Cardiac muscle cell (in vitro differentiated cells and primary cell): ENCODE measurements at places on chromosomes 6 and 20. TPM values are rescaled to one million over a fixed set of nuclear protein-coding genes. Genes with fewer than 3 reads are reported as not detected.

ACTL10 gene
- polyA plus RNA-seq: 1.3 and 2.2 TPM in 2 replicates

SOX4 gene
- polyA plus RNA-seq: 29.9 and 42.2 TPM in 2 replicates

METTL24 gene
- 4.3 and 6.8 TPM in 2 replicates for polyA plus RNA-seq

FAXC gene
- 2.7 and 4.1 TPM in 2 replicates for polyA plus RNA-seq

ADA gene
- polyA plus RNA-seq: 16.7 and 28.6 TPM in 2 replicates

CRISP3 gene
- polyA plus RNA-seq: not detected in 2 replicates

UBD gene
- not detected in 2 replicates for polyA plus RNA-seq

NPBWR2 gene
- polyA plus RNA-seq: not detected in 2 replicates

BPIFB1 gene
- polyA plus RNA-seq: not detected in 2 replicates

BPIFB4 gene
- polyA plus RNA-seq: not detected in 2 replicates

NRN1 gene
- 0.26 and 0.69 TPM in 2 replicates for polyA plus RNA-seq

MUC21 gene
- not detected in 2 replicates for polyA plus RNA-seq

ELOVL4 gene
- 12.2 and 12.9 TPM in 2 replicates for polyA plus RNA-seq

TMEM170B gene
- polyA plus RNA-seq: 2.1 and 3.3 TPM in 2 replicates

RHAG gene
- polyA plus RNA-seq: not detected in 2 replicates

C20orf141 gene
- not detected in 2 replicates for polyA plus RNA-seq

COL21A1 gene
- 0.81 and 0.83 TPM in 2 replicates for polyA plus RNA-seq

POLR1H gene
- polyA plus RNA-seq: 26.8 and 55.1 TPM in 2 replicates

DDRGK1 gene
- polyA plus RNA-seq: 48.1 and 81.6 TPM in 2 replicates

UST gene
- polyA plus RNA-seq: 2.9 and 6.5 TPM in 2 replicates

SUMO4 gene
- polyA plus RNA-seq: 0.72 and 1.4 TPM in 2 replicates

CPNE5 gene
- polyA plus RNA-seq: 51.6 and 56.5 TPM in 2 replicates

ULBP2 gene
- polyA plus RNA-seq: not detected in 2 replicates

ENPP4 gene
- 5.8 and 7.2 TPM in 2 replicates for polyA plus RNA-seq

DACT2 gene
- 0.32 and 0.77 TPM in 2 replicates for polyA plus RNA-seq

SIRPB2 gene
- polyA plus RNA-seq: not detected in 2 replicates

BRD2 gene
- polyA plus RNA-seq: 137 and 166 TPM in 2 replicates

HLA-DRB5 gene
- 0.15 TPM in 1 of 2 replicates, not detected in the other for polyA plus RNA-seq

DUSP15 gene
- polyA plus RNA-seq: 7.2 and 8.0 TPM in 2 replicates

KCNG1 gene
- 34.1 and 60.1 TPM in 2 replicates for polyA plus RNA-seq

MYT1 gene
- polyA plus RNA-seq: 0.50 and 0.72 TPM in 2 replicates

SCUBE3 gene
- polyA plus RNA-seq: 78.2 and 81.8 TPM in 2 replicates

POU3F2 gene
- polyA plus RNA-seq: 0.12 and 0.32 TPM in 2 replicates

PTPRT gene
- 1.4 TPM in 1 of 2 replicates, not detected in the other for polyA plus RNA-seq
